Astrocyte (in vitro differentiated cells and primary cell): ENCODE measurements at places on chromosomes 3 and 15. TPM values are rescaled to one million over a fixed set of nuclear protein-coding genes. Genes with fewer than 3 reads are reported as not detected.

GRCh38 chr15:74777769-74778598 lies 3.9 kb upstream of the CSK start:
- H3K27ac ChIP-seq: no peak overlapping the region
- peaks cover 15% of the 10 kb centered on the region for H3K4me1 ChIP-seq
- H3K36me3 ChIP-seq: no peaks in the 10 kb centered on the region
- no peaks in the 10 kb centered on the region for H3K27me3 ChIP-seq

DUOX2 gene
- total RNA-seq: 0.14 and 0.70 TPM in 2 replicates

DNA sequence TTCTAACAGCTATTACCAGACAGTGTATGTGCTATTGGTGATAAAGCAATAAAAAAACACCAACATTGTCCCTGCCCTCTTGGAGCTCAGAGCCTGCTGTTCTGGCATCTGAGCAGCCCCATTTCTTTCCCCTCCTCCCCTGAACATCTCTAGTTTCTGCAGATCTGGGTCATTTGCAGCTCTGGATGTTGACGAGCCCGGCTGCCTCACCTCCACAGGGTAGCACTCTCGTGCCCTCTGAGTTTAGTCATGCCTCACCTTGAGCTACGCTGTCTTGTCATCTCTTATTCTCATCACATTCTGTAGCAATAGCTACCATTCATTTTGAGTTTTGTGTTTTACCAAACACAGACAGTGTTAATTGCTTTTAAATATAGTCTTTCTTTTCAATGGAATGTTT lies 30.0 kb upstream of the GPR171 start:
- H3K36me3 ChIP-seq: no peaks in the 10 kb centered on the region
- no peak overlapping the region for H3K27ac ChIP-seq
- H3K27me3 ChIP-seq: no peaks in the 10 kb centered on the region
- H3K4me1 ChIP-seq: peaks cover 12% of the 10 kb centered on the region
- no peak overlapping the region for H3K4me3 ChIP-seq

GRCh38 chr3:5635746-5636145 lies 448.2 kb downstream of the EDEM1 start:
- H3K27me3 ChIP-seq: no peaks in the 10 kb centered on the region
- no peaks in the 10 kb centered on the region for H3K36me3 ChIP-seq

REC114 gene
- total RNA-seq: not detected in 2 replicates

ZBTB20 gene
- total RNA-seq: 19.7 and 21.4 TPM in 2 replicates

DNA sequence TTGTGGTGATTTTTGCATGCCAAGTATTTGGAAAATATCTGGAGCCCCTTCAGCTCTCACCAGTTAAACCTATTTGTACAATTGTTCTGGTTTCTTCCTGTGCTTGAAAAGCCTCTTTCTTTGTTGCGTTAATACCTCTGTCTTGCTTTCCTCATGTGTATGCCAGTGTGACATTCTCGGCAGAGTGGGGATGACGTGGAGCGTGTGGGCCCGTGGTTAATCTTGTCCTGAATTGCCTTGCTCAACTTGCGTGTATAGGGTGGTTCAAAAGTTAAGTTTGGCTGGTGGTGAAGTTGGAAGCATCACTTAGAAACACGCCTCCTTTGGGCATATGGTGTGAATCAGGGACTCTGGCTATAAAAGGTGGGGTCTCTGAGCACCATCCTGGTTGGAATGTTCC lies 67.1 kb downstream of the IGF1R start:
- no peaks in the 10 kb centered on the region for H3K27me3 ChIP-seq
- no peak overlapping the region for H3K4me3 ChIP-seq
- no peak for DNase-seq
- no peak overlapping the region for H3K27ac ChIP-seq

ERICH6 gene
- total RNA-seq: 0.09 TPM in 1 of 2 replicates, not detected in the other

- no peaks in the 10 kb centered on the region for H3K27me3 ChIP-seq
- no peaks in the 10 kb centered on the region for H3K36me3 ChIP-seq
- DNase-seq: peak; percentile 71
- H3K4me1 ChIP-seq: no peaks in the 10 kb centered on the region
- H3K27ac ChIP-seq: no peak overlapping the region
Measured at GRCh38 chr3:104066658-104067057, 1300.1 kb upstream of the ALCAM start.

CYP8B1 gene
- not detected in 2 replicates for total RNA-seq

CMTM6 gene
- 52.2 and 53.6 TPM in 2 replicates for total RNA-seq

DNA sequence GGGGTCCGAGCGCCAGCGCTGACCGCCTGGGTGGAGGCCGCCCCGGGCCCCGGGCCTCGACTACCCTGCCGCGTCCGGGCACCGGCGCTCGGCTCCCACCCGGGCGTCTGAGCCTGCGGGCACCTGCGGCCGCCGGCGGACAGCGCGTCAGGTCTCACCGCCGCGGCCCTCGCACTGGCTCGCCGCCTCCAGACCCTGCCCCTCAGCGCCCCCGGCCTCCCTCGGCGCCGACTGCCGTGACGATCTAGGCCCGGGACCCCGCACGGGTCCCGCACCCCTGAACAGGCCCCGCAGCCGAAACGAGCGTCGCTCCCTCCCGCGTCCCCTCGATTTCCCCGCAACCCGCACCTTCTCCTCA lies 297 bp downstream of the PRC1 start:
- H3K27me3 ChIP-seq: no peaks in the 10 kb centered on the region
- no peak for DNase-seq
- H3K36me3 ChIP-seq: peaks cover 10% of the 10 kb centered on the region
- no peaks in the 10 kb centered on the region for H3K4me1 ChIP-seq
- H3K4me3 ChIP-seq: peak overlapping the region; percentile 81

DNA sequence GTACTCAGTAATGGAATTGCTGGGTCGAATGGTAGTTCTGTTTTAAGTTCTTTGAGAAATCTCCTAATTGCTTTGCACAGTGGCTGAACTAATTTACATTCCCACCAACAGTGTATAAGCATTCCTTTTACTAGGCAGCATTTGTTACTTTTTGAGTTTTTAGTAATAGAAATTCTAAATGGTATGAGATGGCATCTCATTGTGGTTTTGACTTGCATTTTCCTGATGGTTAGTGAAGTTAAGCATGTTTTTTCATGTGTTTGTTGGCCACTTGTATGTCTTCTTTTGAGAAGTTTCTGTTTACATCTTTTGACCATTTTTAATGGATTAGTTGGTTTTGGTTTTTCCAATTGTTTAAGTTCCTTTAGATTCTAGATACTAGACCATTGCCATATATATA lies 28.4 kb downstream of the TP63 start:
- peak; percentile 10 for DNase-seq
- H3K27ac ChIP-seq: no peak overlapping the region
- H3K36me3 ChIP-seq: no peaks in the 10 kb centered on the region
- H3K4me3 ChIP-seq: no peak overlapping the region
- peaks cover 9% of the 10 kb centered on the region for H3K4me1 ChIP-seq

DNA sequence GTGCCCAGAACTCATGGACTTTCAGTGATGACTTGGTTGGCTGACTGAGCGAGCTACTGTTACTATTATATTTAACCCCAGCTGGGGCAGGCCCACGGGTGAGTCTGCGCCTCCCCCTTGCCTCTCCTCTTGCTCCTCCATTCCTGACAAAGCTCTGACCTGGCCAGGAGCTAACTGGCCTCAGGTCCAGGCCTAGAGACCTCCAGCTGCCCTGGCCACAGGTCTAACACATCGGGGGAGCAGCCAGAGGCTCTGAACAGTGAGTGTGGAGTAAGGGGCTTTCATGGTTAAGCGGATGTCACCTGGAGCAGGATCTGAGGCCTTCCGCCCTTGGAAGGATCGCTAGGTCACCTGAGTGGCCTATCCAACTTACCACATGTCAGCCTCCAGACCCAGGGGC lies 96.3 kb upstream of the HERC1 start:
- H3K27ac ChIP-seq: no peak overlapping the region
- no peak overlapping the region for H3K4me3 ChIP-seq
- no peak for DNase-seq
- H3K4me1 ChIP-seq: no peaks in the 10 kb centered on the region
- H3K36me3 ChIP-seq: no peaks in the 10 kb centered on the region

HES1 gene
- 44.6 and 46.5 TPM in 2 replicates for total RNA-seq

IL17RB gene
- total RNA-seq: 0.16 TPM in 1 of 2 replicates, not detected in the other

- H3K4me1 ChIP-seq: no peaks in the 10 kb centered on the region
- H3K4me3 ChIP-seq: no peak overlapping the region
- H3K27ac ChIP-seq: no peak overlapping the region
- H3K27me3 ChIP-seq: no peaks in the 10 kb centered on the region
Measured at GRCh38 chr3:119508172-119508845, 10.0 kb downstream of the TIMMDC1 start.

DNA sequence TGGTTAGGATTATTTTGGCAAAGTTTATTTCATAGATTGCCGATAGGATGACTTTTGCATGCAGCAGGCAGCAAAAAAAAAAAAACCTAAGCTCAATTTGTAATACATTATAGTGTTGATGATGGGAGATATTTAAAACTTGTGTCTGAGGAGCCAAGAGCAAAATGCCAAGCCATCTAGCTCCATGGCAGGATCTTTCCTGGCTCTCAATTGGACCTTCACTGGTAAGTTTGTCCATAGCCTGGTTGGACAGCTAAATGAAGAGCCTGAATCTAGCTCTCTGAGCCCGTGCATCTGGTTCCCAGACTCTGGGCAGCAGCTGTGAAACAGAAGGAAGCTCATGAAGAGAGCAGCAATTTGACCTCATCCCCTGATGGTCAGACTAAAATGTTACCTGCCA lies 17.5 kb downstream of the STAC start:
- H3K27ac ChIP-seq: no peak overlapping the region
- no peaks in the 10 kb centered on the region for H3K27me3 ChIP-seq
- H3K36me3 ChIP-seq: no peaks in the 10 kb centered on the region
- no peak overlapping the region for H3K4me3 ChIP-seq
- no peaks in the 10 kb centered on the region for H3K4me1 ChIP-seq

GRCh38 chr15:35690698-35691116 lies 144.7 kb upstream of the DPH6 start:
- peak; percentile 94 for DNase-seq
- H3K4me1 ChIP-seq: peaks cover 37% of the 10 kb centered on the region
- H3K27ac ChIP-seq: peak overlapping the region; percentile 95

GRCh38 chr15:91849749-91850161 lies 3.8 kb upstream of the SLCO3A1 start:
- peaks cover 3% of the 10 kb centered on the region for H3K27me3 ChIP-seq
- no peak overlapping the region for H3K27ac ChIP-seq
- H3K4me3 ChIP-seq: no peak overlapping the region
- peak; percentile 37 for DNase-seq
- peaks cover 10% of the 10 kb centered on the region for H3K4me1 ChIP-seq
- H3K36me3 ChIP-seq: no peaks in the 10 kb centered on the region

GRCh38 chr3:16449369-16449768 lies 64.1 kb downstream of the RFTN1 start:
- no peak overlapping the region for H3K4me3 ChIP-seq
- H3K27ac ChIP-seq: peak overlapping the region; percentile 78
- no peak for DNase-seq
- no peaks in the 10 kb centered on the region for H3K27me3 ChIP-seq
- H3K4me1 ChIP-seq: peaks cover 30% of the 10 kb centered on the region

NTRK3 gene
- 12.9 and 14.5 TPM in 2 replicates for total RNA-seq

DNA sequence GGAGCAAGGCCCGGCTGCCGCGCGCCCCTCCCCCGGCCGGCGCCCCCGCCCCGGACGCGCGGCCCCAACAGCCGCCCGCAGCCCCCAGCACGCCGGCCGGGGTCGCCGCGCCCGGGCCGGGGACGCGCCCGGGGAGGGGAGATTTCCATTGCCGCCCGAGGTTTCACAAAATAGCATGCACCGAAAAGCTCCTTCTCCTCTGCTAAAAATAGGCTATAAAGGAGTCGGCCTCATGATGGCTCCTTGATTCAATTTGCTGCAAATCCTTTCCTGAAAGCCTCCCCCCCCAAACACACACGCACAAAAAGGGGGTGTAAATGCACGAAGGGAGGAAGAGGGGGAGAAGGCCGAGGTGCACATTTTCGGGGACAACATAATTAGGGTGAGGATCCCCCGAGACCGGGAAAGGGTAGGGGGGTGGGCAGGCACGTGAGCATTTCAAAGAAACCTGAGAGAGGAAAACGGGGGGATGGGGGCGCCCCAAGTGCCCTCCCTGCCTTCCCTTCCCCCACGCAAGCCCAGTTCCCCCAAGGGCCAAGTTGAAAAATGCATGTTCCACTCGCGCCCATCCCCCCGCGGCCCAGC lies 734 bp downstream of the TBL1XR1 start:
- H3K27ac ChIP-seq: peak overlapping the region; percentile 95
- peaks cover 27% of the 10 kb centered on the region for H3K4me1 ChIP-seq
- no peak for DNase-seq
- H3K27me3 ChIP-seq: no peaks in the 10 kb centered on the region
- no peaks in the 10 kb centered on the region for H3K36me3 ChIP-seq
- H3K4me3 ChIP-seq: peak overlapping the region; percentile 92

GOLGA8G gene
- 0.31 TPM in 1 of 2 replicates, not detected in the other for total RNA-seq

DNA sequence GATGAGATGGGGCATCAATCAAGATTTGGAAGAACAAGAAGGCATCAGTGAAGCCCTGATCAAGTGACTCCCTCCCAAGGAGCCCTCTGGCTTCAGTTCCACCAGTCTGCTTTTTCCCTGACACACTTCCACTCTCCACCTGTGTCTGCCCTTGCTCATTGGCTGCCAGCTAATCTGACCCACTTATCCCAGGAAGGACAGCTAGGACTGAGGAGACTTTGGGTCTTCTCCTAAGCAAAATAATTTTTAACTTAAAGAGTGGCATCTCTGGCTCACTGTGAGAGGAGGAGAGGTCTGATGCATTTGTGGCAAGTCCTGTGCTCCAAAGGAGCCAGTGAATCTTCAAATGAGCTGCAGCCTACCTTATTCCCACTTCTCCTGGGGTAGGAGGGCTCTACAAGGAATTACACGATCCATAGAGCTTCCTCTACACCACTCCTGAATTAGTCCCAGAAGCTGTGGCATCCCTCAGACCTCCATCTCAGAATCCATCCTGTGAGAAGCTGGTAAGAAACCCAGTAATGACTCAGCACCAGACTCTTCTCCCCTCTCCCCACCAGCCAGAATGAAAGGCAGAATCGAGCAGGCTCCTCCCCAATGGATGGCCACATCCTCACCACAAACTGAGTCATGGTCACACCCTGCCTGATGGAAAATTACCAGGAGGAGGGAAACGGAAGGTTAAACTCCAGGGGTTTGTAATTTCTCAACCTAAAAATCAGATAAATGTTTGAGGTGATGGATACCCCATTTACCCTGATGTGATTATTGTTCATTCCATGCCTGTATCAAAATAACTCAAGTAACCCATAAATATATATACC lies 6.3 kb upstream of the PKM start:
- H3K36me3 ChIP-seq: peaks cover 21% of the 10 kb centered on the region
- DNase-seq: peak; percentile 97
- H3K27me3 ChIP-seq: no peaks in the 10 kb centered on the region
- peaks cover 27% of the 10 kb centered on the region for H3K4me1 ChIP-seq

- no peak for DNase-seq
- peaks cover 14% of the 10 kb centered on the region for H3K36me3 ChIP-seq
- H3K4me1 ChIP-seq: no peaks in the 10 kb centered on the region
- no peaks in the 10 kb centered on the region for H3K27me3 ChIP-seq
- H3K4me3 ChIP-seq: no peak overlapping the region
Measured at GRCh38 chr3:121768452-121768851, 18.9 kb upstream of the GOLGB1 start.

NRG4 gene
- total RNA-seq: 0.18 TPM in 1 of 2 replicates, not detected in the other
